BE2C (cell line): ENCODE measurements at places on chromosomes 16 and 17.
A peak's percentile ranks its signal among the peaks of the same experiment; 100 is the strongest.

DNA sequence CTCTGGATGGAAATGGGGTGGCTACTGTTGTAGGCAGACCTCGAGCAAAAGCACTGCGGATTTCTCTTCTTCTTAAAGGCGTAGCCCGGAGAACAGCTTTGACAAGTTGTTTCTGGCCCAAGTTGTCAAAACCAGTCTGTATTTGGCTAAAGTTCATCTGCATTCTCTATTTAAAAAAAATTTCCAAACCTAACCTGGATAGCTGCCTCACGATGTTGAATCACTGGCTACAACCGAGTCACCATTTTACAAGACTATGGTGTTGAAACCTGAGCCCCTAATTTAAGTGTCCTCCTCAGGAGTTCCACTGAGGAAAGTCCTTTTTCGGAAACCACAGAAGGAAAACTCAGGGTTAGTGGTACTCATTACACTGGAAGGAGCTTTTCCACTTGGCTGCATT lies 1.5 kb downstream of the SLC16A6 start:
- no peak for DNase-seq

GRCh38 chr17:80795090-80795580 lies 196.5 kb upstream of the CHMP6 start:
- DNase-seq = no peak

- no peak for DNase-seq
These were observed 52.1 kb upstream of the TNRC6A start for GRCh38 chr16:24677388-24677787.

DNA sequence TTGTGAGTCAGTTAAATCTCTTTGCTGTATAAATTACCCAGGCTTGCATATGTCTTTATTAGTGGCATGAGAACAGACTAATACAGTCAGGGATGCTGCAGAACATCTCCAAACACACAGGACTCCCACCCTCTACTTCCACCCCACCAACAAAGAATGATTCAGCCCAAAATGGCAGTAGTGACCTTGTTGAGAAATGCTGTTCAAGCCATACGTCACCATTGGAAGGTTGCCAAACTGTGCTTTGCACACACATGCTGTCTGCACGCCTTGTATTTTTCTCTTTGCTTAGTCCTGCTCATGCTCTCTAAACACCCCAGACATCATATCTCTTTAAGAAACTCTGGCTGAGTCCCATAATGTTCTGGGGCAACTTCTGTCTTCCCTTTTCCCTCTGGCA lies 589.6 kb downstream of the WWOX start:
- no peak for DNase-seq

GRCh38 chr17:614653-615546 lies 99.7 kb downstream of the VPS53 start:
- DNase-seq = no peak

DNA sequence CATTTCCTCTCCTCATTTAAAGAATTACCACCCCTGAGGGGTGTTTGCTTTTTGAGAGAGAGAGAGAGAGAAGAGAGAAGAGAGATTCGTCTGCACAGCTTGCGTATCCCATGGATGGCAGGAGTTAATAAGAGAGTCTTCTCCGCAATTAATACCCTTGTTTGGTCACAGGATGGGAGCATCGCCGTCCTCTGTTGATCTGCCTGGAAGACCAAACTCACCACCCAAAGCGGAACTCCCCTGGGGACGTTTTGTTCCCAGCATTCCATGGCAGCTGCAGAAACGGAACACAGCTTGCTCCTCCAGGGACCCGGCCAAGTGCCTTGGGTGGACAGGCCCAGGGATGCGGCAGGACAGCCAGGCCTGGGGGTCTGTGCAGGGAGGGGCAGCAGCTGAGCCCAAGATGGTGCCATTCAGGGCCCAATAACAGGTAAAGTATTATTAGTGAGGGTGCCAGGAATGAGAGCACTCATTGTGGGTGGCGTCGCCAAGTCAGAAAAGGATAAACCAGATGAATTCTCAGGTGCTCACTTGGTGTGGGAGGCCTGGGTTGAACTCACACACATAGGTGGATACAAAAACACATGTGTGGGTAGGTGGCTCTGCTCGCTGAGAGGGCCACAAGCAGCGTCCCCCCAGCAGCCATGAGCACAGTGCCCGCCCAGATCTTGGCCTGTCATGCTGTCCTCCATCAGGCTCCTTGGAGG lies 83.1 kb downstream of the NT5M start:
- no peak for DNase-seq

GRCh38 chr17:50533185-50533584 lies 650 bp downstream of the EPN3 start:
- DNase-seq = no peak

GRCh38 chr17:17181666-17182597 lies 24.2 kb downstream of the PLD6 start:
- DNase-seq = no peak

GRCh38 chr17:33113276-33113990 lies 121.8 kb downstream of the SPACA3 start:
- DNase-seq = no peak

DNA sequence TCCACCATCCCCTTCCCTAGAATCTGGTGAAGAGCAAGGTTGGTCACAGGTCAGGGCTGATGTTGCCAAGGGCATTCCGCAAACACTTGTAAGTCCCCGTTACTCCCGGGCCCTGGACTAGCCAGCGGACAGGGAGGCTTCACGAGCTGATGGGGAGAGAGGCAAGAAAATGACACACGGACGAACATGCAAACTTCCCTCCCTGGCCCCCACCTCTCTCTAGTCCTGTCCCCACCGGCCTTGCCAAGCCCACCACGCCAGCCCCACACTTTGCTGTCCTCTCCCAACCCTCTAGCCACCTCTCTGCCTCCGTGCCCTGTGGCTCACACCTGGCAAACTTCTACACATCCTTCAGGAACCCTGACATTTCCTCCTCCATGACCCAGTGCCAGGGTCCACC lies 54.8 kb downstream of the RPH3AL start:
- no peak for DNase-seq

DNA sequence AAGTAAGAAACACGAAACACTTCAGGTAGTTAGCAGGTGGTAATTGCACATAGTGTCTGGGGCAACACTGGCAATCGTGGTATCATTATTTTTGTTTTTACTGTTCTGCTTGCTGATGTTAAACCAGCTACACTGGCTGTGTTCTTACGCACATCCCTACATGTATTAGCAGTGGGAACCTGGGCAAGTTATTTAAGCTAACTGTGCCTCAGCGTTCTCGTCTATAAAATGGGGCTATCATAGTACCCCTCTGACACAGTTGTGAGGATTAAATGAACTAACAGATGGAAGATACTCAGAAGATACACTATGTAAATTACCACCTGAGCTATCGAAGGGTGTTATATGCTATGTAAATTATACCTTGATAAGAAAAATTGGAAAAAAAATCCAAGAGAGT lies 117.4 kb downstream of the SNX29 start:
- DNase-seq = no peak

- peak; percentile 2 for DNase-seq
These were observed 4.0 kb downstream of the CA4 start for GRCh38 chr17:60153606-60154390.

- DNase-seq = no peak
These were observed 32.6 kb downstream of the FAM20A start for GRCh38 chr17:68568581-68568980.

- DNase-seq = no peak
These were observed 50.9 kb downstream of the JPH3 start for GRCh38 chr16:87653234-87653633.

DNA sequence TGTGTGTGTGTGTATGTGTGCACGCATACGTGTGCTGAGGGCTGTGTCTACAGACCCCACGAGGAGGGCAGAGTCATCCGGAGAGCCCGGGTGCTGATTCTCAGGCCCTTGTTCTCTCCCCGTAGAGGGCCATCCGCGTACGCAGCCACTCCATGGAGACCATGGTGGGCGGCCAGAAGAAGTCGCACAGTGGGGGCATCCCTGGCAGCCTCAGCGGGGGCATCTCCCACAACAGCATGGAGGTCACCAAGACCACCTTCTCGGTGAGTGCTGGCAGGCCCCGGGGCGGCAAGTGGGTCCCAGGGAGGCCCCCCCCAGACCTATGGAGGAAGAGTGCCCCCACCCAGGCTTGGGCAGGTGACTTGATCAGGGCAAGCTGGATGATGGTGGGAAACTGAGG lies 45.5 kb downstream of the OR1D5 start:
- no peak for DNase-seq

DNA sequence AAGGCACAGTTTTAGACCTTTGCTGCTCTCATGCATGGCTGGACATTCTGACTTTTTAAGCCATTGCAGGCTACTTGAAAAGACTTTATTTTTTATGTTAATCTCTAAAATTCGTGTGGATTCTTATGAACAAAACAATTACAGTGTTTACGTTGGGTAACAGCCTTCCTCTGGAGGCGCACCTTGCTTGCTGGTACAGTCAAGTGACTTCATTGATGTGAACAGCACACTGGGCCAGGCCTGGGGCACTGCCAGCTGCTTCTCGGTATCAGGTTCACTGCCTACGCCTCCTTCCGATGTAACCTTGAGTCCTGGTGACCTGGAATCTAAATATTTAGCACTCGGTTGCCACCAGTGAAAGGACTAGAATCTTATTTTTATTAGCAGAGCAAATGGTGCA lies 27.8 kb downstream of the MARCHF10 start:
- no peak for DNase-seq

- DNase-seq = no peak
These were observed 1.9 kb downstream of the PCGF2 start for GRCh38 chr17:38746004-38746848.

DNA sequence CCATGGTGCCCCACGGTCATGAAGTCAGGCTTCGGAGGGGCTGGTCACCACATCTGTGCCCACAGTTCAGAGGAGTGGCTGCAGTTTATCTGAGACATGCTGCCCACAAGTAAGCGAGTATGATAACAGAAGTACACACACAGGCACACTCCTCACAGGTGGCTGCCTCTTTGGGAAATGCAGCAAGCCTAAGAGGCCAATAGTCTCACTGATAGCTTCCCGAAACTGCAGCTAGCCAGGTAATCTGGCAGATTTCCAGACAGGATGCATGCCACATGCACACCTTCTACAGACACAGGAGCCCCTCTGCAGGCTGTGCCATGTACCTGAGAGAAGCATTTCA lies 12.6 kb upstream of the GFOD2 start:
- no peak for DNase-seq

DNA sequence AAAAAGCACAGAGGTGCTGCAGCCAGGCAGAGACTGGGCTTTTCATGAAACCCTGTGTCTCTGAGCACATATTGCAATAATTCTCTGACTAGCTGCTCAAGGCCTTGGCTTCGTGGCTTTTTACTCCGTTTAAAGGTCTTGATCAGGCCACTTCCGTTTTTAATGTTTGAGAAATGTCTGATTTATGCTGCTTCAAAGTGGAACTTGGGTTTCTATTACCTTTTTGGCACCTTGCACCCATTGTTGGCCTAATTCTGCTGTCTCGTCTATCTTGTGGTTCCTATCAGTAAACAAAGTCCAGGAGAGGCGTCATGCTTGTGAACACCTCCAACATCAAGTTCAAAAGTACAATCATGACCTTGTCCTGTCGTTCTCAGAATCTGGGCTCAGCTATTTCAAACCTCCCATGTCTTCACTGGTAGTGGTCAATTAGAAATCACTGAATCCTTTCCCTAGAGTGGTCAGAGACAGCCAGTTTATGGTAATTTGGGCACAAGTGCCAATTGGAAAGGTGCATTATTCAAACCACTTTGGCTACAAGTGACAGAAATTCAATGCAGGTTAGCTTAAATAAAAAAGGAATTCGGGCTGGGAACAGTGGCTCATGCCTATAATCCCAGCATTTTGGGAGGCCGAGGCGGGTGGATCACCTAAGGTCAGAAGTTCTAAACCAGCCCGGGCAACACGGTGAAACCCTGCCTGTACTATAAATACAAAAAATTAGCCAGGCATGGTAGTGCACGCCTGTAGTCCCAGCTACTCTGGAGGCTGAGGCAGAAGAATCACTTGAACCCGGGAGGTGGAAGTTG lies 33.3 kb upstream of the METTL9 start:
- DNase-seq = no peak

DNA sequence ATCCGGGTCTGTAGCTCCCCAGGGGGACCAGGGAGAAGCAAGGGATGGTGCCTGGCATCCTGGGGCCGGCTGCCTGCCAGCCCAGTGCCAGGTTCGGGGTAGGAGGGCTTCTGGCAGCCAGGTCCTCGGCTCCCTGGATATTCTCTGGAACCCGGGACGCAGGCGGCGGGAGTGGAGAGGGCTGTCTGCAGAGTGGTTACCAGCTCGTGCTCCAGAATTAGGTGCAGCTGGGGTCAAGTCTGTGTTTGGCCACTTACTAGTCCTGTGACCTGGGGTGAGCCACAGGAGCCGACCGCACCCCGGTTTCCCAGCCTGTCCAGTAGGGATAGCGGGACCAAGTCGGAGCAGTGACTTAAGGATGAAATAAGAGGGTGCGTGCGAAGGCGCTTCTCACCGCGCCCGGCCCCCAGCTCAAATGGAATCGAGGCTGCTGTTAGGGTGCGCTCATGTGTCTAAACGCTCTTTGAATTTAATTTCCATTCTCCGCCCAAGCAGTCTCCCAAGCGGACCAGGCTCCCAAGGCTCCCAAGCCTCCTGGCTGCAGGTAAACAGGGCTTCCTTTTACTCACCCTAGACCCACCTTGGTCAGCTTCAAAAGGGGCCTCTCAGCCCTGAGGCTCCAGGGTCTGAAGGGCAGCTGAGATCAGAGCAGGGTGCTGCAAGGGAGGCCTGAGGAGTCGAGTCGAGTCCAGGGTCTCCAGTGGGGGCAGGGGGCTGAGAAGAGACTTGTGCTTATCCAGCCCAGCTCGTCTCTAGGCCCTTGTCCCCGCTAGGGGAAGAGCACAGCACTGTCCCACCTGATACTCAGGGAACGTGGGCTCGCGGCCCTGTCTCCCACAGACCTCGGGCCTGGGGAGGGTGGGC lies 28.3 kb upstream of the ZNF469 start:
- DNase-seq = no peak

DNA sequence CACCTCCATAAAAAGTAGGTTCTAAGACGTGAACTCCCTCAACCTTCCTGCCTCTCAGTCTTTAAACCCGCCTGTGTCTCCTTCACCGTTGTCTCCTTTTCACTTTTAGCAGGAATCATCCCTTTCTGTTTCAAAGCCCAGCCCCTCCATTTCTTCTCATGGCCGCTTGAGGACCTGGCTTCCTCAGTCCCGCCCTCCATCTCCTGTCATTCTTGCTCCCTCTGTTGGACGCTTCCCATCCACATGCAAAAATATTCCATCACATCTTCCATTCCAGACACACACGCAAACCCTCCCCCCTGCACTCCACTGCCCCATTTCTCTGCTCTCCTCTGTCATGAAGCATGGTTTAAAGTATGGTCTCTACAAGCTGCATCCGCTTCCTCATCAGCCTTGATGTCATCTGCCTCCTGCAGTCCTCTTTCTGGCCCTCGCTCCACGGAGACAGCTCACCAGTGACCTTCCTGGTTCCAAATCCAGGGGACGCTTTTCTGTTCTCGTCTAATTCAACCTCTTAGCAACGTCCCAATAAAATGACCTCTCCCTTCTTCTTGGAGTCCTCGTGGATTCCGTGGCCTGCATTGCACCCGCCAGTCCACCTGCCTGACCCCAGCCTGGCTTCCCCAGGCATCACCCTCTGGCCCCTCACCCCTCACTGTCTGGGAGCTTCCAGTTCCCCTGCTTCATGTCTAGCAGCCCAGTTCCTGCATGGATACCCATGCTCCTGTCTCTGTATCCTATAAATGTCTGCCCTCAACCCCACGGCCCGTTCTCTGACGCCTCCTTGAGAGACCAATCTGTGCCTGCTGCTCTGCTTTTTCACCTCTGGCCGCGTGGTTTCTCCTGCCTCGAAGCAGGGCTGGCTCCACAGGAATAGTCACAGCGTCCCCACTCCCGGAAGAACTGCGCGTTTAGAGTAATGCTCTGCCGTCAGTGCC lies 26.2 kb downstream of the ANKRD40 start:
- DNase-seq = peak; percentile 77
